ENCODE measurements at places on chromosomes 3 and 15. TPM values are rescaled to one million over a fixed set of nuclear protein-coding genes. Genes with fewer than 3 reads are reported as not detected.

DNA sequence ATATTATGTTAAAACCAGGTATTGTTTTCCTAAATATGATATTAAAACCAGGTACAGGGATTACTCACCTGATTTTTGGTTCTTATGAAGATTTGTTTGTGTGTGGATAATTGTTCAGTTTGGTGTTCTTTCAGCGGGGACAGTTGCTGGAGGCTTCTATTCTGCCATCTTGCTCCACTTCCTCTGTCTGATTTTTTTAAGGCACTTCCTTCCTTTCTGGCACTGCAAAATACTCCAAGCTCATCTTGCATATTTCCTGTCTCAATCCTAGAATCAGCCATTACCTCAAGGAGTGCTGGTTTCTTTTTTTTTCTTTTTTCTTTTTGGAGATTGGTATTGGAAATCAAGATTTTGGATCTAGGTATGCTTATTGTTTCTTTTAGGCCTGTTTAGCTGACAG, 229.9 kb downstream of the SV2B start:
- no peak for DNase-seq

DNA sequence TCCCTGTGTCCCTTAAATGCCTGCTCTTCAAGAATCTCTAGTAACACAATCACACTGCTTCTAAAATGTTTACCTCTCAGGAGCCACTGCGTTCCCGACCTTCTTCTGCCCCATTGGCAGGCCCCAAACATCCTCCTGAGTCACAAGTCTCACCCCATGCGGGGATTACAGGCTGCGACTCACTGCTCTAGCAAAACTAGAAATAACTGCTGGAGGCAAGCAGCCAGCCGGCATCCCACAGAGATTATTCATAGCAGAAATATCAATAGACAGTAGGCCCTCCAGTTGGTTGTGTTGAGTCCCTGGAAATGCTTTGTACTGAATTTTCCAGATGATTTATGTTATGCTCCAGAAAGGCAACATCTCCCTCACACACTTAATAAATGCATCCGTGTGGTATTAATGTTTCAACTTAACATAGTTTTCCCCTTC, 64.8 kb downstream of the RFTN1 start:
- no peak for DNase-seq

DNA sequence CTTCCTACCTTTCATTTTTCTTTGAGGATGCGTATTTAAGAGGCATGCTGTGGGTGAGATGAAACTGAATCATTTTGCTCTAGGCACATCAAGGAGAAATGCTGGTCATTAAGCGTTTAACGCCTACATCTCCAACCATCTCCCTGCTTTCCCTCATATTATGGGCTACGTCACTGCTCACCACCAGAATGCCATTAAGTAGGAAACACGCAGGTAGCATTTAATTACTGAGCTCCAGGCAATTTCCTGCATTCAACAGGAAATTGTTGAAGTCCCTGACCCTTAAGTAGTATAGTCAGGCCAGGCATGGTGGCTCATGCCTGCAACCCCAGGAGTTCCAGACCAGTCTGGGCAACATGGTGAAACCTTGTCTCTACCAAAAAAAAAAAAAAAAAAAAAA, 66.1 kb downstream of the CHSY1 start:
- DNase-seq = no peak

DNA sequence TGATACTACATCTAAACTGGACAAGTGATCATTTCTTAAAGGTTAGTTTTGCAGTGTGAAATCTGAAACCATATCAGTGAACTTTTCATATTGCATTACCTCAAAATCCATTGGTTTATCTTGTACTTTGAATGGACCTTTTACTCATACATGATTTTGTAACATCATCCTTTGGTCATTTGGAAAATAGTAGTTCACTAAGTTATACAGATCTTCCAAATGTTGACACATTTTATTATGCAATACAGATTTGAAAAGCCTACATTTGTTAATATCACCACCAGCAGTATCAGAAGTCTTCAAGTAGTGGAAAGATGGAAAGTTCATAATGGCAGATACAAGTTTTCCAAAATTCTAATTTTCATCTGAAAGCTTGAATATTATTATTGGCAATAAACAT, 64.0 kb upstream of the CDV3 start:
- DNase-seq = no peak

GRCh38 chr3:119084371-119085069, 49.9 kb upstream of the IGSF11 start:
- DNase-seq = peak; percentile 83

GRCh38 chr15:88776646-88777045, 26.6 kb upstream of the ACAN start:
- no peak for DNase-seq

OR4F15 gene
- not detected for total RNA-seq

BOC gene
- total RNA-seq = 11.3 TPM

CCR3 gene
- not detected for total RNA-seq

PRR20G gene
- total RNA-seq = not detected

CCRL2 gene
- total RNA-seq = not detected

EFCAB12 gene
- total RNA-seq = not detected
